ENCODE measurements at places on chromosomes 7 and 10.

DNA sequence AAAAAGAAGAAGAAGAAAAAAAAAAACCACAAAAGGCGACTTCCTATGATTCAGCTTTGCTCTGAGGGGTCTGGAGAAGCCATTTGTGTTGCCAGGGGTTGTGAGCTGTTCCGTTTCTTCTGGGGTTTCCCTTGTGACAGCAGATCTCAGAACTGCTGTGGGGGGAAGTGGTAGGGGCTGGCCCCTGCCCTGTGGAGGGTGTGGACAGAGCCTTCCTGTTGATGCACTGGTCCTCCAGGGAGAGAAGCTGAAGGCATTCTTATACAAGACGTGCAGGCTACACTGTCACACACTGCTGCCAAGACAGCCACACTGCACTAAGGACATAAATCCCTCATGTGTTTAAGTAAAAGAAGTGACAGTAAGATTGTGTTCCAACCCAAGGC, 17.3 kb upstream of the CSGALNACT2 start:
- DNase-seq: no peak

DNA sequence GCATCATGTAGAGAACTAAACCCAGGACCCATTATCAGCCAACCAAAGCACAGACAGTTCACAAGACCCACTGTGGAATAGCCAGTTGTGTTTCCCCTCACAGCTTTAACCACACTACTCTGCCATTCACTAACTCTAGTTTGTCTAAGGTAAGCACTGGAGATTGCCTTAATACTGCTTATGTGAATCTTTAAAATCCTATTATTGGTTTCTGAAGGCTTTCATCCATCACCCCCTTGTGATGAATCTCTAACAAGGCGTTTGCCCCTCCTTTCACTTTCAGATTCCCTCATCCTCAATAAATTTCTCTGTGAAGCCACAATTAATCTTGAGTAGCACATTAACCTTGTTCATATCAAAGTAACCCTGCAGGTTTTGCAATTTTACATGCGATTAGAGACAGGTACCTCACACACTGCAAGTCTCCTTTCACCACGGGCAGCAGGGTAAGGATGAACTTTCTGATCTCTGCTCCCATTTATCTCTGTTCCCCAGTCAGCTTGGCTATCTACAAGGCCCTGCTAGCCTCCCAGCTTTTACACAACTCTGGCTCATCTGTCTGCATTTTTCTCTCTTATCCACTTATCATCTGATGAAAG, 785.6 kb downstream of the REEP3 start:
- no peak for DNase-seq

DNA sequence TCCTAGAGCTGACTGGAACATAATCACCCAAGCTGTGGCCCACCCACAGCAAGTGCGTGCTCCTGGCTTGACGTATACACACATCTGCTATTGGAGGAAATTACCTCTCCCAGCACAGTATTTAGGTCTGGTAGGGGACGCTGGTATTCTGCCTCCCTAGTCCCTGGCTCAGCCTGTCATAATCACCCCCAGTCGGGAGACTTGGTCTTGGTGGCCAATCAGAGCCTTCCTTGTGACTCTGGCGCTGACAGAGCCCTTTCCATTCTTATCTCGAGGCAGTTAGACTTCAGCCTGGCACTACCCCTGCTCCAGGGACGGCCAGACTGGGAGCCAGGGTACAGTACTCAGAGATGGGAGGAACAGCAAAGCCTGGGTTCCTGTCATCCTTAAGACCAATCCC, 14.3 kb upstream of the PRKAG2 start:
- no peak for DNase-seq

DNA sequence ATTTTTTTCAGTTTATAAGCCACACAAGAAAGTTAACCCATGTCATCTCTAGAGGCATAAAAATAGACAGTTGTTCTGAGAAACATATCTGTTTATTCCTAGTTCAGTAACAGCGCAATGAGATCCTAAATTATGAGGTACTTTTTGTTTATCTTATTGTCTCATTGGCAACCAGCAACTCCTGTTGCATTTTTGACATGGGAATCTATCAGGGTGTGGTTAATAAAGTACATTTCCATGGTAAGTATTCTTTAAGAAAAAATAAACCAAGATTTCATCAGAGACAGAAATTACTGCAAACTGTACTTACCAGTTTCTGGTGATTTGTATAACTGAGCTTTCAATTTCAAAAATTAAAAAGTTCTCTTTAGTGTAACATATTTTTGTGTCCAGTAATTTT, 9.0 kb downstream of the FAS start:
- no peak for DNase-seq

DNA sequence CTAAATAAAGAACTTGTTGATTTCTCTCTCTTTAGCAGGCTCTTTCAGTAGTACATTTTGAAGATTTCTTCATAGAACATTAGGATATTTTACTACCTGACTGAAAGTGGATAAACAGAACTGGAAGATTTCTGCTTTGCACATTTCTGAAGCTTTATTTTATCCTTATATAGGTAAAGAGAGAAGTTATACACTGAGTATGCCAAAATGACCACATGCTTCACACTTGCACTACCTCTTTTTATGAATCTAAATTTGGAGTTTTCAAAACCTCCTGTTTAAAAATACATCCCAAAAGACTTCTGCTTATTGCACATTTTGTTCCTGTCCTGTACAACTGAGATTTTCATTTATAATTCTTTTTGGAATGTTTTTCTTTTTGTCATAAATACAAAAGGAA, 197.4 kb upstream of the PRPS1L1 start:
- no peak for DNase-seq

DNA sequence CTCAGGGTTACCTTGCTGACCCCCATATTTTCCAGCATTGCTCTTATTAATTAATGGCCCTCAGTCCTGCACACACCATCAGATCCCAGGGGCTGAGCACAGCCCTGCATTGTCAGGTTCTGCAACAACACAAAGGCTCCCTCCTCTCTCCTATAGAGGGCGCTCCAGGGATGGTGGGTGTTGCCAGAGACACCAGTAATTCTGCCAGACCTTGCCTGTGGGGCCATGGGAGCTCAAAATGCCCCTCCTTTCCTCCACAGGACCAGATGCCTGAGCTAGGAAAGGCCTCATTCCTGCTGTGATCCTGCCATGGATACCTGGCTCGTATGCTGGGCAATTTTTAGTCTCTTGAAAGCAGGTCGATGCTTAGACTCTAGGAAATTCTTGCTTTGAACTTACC, 42.8 kb upstream of the PRSS58 start:
- DNase-seq: no peak

GRCh38 chr10:28217848-28218247, 85.0 kb downstream of the MPP7 start:
- DNase-seq: peak; percentile 87

- DNase-seq: no peak
Measured at GRCh38 chr10:118595598-118596425, at the start of gene PRLHR. Gene PRLHR, minus strand, starts transcription at chr10:118595648. Its CDS starts 404 bp downstream, at chr10:118595244.

DNA sequence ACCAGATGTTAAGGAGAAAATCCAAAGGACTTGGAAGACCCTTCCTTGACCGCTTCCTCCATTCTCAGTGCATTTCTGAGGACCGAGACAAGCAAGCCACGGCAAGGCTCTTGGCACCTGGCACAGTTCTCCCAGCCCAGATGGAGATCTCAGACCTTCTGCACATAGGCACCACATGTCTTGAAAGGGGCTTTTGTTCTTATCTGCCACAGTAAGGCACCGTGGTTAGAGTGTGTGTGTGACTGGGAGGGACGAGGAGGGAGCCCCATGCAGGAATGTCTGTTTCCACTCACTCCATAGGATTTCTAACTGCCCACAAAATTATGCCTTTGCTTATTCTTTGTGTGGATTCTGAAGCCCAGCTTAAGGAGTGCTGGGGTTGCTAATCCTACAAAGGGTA, 10.3 kb upstream of the WDR86 start:
- DNase-seq: no peak

- no peak for DNase-seq
Measured at GRCh38 chr10:17850501-17850900, 41.4 kb downstream of the MRC1 start.

DNA sequence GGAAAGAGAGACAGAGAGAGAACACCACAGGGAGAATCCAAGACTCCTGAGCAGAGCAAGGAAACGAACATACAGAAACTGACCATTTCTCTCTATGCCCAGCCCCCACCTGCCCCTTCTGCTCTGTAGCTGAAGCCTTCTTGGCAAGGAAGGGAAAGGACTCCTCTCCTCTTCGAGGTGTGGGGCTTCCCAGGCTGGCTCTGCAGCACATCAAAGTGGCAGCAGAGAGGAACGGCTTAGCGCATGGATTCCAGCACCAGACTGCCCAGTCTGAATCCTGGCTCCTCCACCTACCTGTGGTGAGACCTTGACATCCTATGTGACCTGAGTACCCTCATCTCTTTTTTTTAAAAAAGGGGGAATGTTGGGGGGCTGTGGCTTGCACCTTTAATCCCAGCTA, 69.4 kb downstream of the SH3PXD2A start:
- no peak for DNase-seq

GRCh38 chr10:12852687-12853086, 148.8 kb downstream of the CCDC3 start:
- no peak for DNase-seq

DNA sequence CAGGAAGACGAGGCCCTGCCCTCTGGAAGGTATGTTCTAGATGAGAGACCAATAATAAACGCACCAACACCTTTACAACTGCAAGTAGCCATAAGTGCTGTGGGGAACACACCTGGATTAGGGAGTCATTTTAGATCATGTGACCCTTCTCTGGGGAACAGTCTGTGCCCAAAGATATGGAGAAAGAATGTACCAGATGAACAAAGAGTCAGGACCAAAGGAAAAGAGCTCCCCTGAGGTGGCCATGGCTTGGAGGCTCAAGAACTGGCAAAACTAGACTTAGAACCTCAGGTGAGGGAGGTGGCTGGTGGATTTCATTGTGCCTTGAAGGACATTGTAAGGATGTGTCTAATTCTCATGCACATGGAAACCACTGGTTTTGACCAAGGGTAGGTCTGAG, 10.3 kb upstream of the EN2 start:
- DNase-seq: no peak

GRCh38 chr7:140611641-140612040, 29.0 kb downstream of the DENND2A start:
- DNase-seq: peak; percentile 67

DNA sequence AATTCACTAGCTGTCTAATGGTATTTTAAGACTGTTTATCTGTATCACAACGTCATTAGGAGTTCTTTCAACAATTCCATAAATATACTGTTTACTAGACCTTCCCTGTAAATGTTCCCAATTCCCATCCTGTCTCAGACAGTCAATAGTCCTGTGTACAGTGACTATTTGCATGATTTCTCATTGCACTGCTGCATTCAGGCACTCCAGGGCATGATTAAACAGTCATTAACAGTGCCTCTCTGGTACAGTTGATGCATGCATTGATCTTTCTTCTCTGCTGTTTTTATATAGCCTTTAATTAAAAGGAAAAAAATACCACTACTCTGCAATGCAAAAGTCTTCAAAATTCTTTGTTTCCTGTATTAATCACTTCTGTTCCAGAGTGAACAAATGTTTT, 51.5 kb upstream of the MTURN start:
- no peak for DNase-seq

DNA sequence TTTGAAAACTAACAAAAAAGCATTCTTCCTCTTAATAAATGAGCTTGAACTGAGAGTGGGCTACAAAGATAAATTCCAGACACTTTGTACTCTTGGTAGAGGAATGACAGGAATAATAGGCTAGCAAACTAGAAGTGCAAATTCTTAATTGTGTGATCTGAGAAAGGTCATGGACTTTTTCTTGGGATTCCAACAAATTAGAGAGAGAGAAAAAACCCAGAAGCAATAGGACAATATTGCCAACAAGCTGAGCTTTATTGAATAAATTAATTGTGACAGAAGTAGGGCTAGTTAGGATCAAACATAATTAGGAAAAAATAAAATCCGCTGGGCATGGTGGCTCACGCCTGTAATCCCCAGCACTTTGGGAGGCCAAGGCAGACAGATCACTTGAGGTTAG, 41.4 kb upstream of the LAMB1 start:
- DNase-seq: no peak

DNA sequence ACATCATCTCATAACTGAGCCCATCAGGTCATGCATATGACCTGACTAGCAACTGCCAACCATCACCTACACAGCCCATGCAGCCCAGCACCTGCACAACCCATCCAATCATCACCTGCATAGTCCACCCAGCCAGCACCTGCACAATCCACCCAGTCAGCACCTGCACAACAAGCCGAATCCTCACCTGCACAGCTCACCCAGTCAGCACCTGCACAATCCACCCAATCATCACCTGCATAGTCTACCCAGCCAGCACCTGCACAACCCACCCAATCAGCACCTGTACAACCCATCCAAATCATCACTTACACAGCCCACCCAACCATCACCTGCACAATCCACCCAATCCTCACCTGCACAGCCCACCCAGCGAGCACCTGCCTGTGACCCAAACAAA, 33.4 kb upstream of the WDFY4 start:
- no peak for DNase-seq

DNA sequence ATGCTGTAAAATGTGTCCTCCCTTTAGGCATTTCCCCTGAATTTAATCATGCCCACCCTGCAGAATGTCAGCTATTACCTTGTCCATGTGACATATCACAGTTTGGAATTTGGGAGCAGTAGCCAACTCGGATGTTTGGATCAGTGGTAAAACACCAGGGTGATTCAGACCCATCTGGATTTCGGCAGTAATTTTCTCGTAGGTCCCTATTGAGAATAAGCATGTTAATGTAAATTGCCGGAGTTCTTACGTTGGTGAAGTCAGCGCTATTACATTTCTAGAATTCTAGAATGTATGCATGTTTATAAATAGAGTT, 44.1 kb downstream of the HGF start:
- peak; percentile 86 for DNase-seq

DNA sequence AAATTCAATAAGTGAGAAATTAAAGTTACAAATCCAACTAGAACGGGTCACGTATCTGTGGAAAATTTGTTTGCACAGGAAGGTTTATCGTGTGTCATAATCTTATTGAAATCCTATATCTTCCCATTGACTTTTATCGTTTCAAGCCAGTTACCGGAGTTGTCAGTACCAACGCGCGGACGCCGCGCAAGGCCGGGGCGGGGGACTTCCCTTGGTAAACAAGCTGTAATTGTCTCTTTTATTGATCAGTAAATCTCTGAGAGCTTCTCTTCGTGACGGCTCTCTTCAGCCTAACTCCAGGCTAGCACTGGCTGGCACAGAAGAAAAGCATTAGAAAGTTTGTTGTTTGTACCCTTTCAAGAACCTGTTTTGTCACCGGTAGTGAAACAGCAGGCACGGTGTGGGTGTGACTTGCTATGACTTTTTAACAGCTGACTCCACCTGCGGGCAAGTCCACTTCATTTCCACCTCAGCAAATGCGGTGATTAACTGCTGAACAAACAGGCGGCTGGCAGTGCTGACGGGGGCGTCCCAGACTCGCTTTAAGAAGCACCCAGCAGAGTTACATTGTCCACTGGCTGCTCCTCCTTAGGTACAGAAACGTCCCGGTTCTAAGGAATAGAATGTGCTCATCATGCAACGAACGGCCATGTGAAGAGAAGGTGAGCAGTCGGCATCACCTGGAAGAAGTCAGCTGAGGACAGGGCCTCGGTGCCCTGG, 215.8 kb downstream of the MAD1L1 start:
- no peak for DNase-seq

All from astrocyte of the spinal cord (primary cell).